Fibroblast of lung (primary cell): ENCODE measurements at places on chromosomes 2 and 18. TPM values are rescaled to one million over a fixed set of nuclear protein-coding genes. Genes with fewer than 3 reads are reported as not detected.
A peak's percentile ranks its signal among the peaks of the same experiment; 100 is the strongest.

Gene KCNE4
- 11.0 and 25.3 TPM in 2 replicates for total RNA-seq

Gene UPP2
- total RNA-seq: not detected in 2 replicates

Gene GCC2
- total RNA-seq: 23.6 and 26.4 TPM in 2 replicates

Gene BOLL
- total RNA-seq: not detected in 2 replicates

- no peaks in the 10 kb centered on the region for H3K27me3 ChIP-seq
- no peaks in the 10 kb centered on the region for H3K4me1 ChIP-seq
- no peaks in the 10 kb centered on the region for H3K36me3 ChIP-seq
- H3K4me3 ChIP-seq: no peak overlapping the region
These were observed 13.9 kb downstream of the STON1 start for GRCh38 chr2:48543895-48544294.

- peaks cover 2% of the 10 kb centered on the region for H3K4me1 ChIP-seq
- no peaks in the 10 kb centered on the region for H3K36me3 ChIP-seq
- DNase-seq: no peak
- no peak overlapping the region for H3K27ac ChIP-seq
These were observed 3.6 kb downstream of the CXCR4 start for GRCh38 chr2:136114382-136114781.

GRCh38 chr2:203796248-203797010 lies 71.1 kb upstream of the CTLA4 start:
- no peak overlapping the region for H3K27ac ChIP-seq
- no peak overlapping the region for H3K4me3 ChIP-seq
- peaks cover 2% of the 10 kb centered on the region for H3K4me1 ChIP-seq
- no peaks in the 10 kb centered on the region for H3K36me3 ChIP-seq

DNA sequence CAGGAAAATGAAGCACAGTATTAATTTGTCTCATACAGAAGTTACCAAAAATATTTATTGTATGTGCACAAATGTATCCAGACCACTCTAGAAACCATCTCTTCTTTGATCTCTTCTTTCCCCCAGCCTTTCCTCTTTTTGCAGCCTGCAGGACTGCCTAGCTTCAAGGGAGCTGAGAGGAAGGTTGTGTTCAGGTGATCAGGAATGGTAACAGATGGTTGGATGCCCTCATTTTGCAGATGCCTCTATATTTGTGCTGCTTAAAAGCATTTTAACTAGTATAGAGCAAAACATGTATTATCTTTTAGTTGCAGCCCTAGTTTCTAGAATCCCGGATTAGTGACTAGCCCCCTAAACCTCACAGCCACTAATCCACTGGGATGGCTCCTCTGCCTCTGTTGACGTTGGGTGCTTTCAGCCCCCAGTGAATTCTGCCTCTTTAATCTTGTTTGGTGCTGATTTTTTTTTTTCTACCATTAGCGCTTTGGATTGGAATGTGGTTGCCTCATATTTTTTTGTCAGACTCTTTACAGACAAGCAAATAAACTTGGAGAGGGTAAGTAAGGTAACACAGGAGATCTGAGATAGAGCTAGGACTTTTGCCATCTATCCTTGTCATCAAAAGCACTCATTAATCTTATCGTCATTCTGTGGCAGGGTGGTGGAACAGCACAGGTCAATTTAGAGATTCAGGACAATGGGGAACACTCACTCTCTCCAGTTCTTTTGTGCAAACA lies 103.8 kb upstream of the NDUFV2 start:
- no peaks in the 10 kb centered on the region for H3K36me3 ChIP-seq
- DNase-seq: peak; percentile 73
- no peaks in the 10 kb centered on the region for H3K4me1 ChIP-seq
- H3K4me3 ChIP-seq: no peak overlapping the region
- no peaks in the 10 kb centered on the region for H3K27me3 ChIP-seq
- no peak overlapping the region for H3K27ac ChIP-seq
